CD4-positive, alpha-beta memory T cell (primary cell): ENCODE measurements at places on chromosomes 3 and 15. TPM values are rescaled to one million over a fixed set of nuclear protein-coding genes. Genes with fewer than 3 reads are reported as not detected.

The GPR176 gene
- not detected for total RNA-seq

- DNase-seq, result peak; percentile 69
These were observed 402.2 kb upstream of the CFAP20DC start for GRCh38 chr3:59451800-59452746.

The IGSF10 gene
- not detected for total RNA-seq

DNA sequence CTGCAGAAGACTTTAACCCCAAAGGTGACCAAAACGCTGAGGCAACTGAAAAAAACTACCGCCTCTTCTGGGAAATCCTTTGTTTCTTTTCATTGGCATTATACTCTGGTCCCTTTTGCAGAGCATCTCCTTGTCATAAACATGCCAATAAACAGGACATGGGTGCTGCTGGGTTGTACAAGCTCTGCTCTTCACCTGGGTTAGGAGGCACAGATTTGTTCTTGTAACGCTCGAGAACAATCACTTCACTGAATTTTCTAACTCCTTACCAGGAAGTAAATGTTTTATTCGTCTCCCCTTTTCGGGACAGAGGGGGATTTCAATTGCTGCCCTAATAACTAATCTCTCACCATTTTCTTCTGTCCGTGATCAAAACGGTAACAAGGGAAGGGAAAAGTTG, 1.3 kb downstream of the PLCH1 start:
- DNase-seq, result no peak

- DNase-seq, result no peak
These were observed 393.6 kb upstream of the TPM1 start for GRCh38 chr15:62648954-62649353.
